Esophagus squamous epithelium (tissue), 5 donors: ENCODE measurements at places on chromosomes 4 and X. TPM values are rescaled to one million over a fixed set of nuclear protein-coding genes. Genes with fewer than 3 reads are reported as not detected.

DNA sequence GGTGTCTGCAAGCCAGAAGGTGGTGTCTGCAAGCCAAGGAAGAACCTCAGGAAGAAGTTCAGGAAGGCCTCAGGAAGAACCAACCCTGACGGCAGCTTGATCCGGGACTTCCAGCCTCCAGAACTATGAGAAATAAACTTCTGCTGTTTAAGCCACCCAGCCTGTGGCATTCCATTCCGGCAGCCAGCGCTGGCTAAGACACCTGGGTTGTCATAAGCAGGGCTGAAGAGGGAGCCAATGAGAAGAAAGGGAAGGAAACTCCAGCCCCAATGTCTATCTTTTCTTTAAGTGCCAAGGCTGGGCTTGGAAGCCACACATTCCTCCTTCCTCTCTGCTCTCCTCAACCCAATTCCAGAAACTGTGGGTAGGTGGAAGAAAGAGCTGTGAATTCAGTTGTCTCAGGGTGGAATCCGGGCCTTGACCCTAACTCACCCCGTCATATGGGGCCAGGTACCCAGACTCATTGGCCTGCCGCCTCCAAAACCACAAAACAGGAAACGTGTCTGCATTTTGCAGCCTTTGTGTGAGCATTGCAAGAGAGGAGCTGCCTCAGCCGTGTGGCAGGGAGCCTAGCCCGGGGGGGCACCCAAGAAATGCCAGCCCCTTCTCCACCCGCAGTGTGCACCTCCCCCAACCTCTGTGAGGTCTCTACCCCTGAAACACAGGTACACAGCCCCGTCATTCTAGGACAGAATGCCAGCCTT, 26.8 kb downstream of the CRMP1 start:
- no peaks in the 10 kb centered on the region for H3K36me3 ChIP-seq
- H3K27ac ChIP-seq: no peak overlapping the region
- no peaks in the 10 kb centered on the region for H3K4me1 ChIP-seq
- no peak overlapping the region for H3K4me3 ChIP-seq

GRCh38 chrX:43974741-43975465, 1.7 kb upstream of the NDP start:
- H3K4me1 ChIP-seq: peaks cover 17% of the 10 kb centered on the region
- no peak for DNase-seq
- no peak overlapping the region for H3K27ac ChIP-seq
- no peaks in the 10 kb centered on the region for H3K27me3 ChIP-seq
- no peak overlapping the region for H3K4me3 ChIP-seq

- no peaks in the 10 kb centered on the region for H3K36me3 ChIP-seq
- H3K27me3 ChIP-seq: peaks cover 18% of the 10 kb centered on the region
- no peak overlapping the region for H3K4me3 ChIP-seq
- H3K27ac ChIP-seq: no peak overlapping the region
- no peaks in the 10 kb centered on the region for H3K4me1 ChIP-seq
Observed at GRCh38 chrX:106898462-106898861, 4.7 kb downstream of the RIPPLY1 start.

DNA sequence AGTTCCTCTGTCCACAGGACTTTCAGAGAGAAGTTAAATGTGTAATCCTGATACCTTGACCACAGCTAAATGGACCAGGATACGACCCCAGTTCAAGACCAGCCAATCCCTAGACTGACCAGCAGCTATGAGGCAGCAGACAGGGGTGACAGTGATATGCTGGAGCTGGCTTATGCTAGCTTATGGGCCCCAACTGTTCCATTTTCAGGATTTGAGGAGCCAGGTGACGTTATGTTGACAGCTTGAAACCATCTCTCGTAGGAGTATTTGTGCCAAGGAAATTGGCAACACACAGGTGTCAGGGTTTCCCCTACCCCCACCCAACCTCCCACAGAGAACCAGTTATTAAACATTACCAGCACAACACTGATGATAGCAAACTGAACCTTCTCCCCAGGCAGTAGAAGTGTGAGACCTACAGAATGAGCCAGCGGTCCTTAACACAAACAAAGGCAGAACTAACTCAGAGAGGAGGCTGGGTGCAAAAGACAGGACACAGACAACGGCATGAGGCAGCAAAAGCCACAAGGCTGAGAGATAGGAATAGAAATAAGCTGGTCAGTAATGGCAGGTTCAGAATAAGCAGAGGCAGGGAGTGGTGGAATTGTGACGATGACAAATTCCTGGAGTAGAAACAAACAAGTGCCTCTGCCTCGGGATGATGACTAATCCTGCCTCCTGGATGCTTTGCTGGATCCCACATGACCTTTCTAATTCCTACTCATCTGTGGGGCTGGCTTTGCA, 85.6 kb upstream of the CPEB2 start:
- H3K4me1 ChIP-seq: peaks cover 12% of the 10 kb centered on the region
- no peaks in the 10 kb centered on the region for H3K36me3 ChIP-seq
- no peak overlapping the region for H3K27ac ChIP-seq
- no peak overlapping the region for H3K4me3 ChIP-seq
- H3K27me3 ChIP-seq: no peaks in the 10 kb centered on the region

DNA sequence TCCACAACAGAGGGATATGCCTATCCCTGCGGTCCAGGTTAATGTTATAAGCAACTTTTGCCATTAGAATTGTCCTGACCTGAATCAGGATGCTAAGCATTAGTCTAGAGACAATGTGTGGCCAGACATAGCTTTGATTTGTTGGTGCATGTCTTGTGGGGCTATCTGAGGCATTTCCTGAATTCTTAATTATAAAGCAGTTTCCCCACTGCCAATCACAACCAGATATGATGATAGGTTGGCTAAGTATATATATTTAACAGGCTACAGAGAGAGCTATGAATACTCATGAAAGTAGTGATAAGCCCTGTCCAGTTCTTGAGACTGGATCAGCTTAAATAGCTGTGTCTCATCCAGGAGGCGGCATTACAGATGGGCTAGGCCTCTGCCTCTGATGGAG, 37.8 kb upstream of the ZNF81 start:
- no peak overlapping the region for H3K27ac ChIP-seq
- no peaks in the 10 kb centered on the region for H3K4me1 ChIP-seq
- H3K27me3 ChIP-seq: no peaks in the 10 kb centered on the region
- no peak overlapping the region for H3K4me3 ChIP-seq

DNA sequence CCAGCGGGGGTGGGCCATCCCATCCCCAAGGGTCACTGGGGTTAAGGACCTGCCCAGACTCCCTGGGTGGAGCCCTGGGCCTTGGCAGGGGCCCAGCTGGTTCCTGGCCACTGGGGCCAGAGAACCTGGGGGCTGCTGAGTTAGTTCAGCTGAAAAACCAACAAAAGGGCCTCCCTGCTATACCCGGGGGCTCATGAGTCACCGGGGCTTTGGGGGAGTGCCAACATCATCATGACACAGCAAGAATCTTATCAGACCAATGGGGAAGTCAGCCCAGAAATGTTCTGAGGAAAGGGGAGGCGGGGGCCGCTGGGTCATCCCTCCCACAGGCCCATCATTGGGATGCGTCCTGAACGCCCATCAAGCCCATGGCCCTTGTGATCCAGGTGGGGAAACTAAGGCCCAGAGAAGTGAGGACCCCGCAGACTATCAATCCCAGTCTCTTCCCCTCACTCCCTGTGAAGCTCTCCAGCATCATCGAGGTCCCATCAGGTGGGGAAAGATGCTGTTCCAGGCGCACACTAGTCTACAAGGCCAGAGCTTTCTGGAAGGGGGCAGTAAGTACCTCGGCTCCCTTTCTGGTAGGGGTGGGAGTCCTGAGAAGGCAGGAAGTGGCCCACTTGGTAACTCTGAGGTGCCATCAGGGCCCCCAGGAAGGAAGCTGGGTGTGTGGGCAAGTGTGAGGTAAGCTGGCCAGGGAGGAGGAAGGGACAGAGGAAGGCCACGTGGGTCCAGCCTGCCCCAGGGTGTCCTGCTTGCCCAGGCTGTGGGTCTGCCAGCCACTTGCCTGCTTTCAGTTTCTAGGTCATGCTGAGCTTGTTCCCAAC, 4.5 kb downstream of the G6PD start:
- H3K27ac ChIP-seq: peak overlapping the region; percentile 89
- no peak for DNase-seq
- no peaks in the 10 kb centered on the region for H3K27me3 ChIP-seq
- peaks cover 64% of the 10 kb centered on the region for H3K4me1 ChIP-seq

DNA sequence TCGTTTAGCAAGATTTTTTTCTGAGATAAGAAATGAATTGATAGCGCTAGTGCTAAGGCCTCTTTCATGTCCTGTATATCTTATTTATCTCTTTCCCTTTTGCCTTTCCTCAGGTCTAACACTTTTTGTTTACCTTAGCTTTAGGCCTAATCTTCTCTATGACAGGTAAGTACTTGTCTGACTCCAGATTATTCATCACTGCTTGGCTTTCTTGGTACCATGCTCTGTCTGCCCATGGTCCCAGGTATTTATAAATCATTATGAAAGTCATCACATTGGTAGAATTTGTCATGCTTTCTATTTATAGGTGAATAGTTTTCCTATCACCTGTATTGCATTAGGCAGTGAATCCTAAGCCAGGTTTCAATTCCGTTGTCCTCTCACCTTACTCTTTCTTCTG, 99.5 kb upstream of the CTSO start:
- no peak overlapping the region for H3K27ac ChIP-seq
- no peaks in the 10 kb centered on the region for H3K4me1 ChIP-seq
- H3K4me3 ChIP-seq: no peak overlapping the region
- no peak for DNase-seq
- H3K27me3 ChIP-seq: no peaks in the 10 kb centered on the region
- no peaks in the 10 kb centered on the region for H3K36me3 ChIP-seq

The SPANXB1 gene
- not detected for total RNA-seq
